Gastroesophageal sphincter (tissue), 4 donors: ENCODE measurements at places on chromosomes 12 and 14. TPM values are rescaled to one million over a fixed set of nuclear protein-coding genes. Genes with fewer than 3 reads are reported as not detected.
A peak's percentile ranks its signal among the peaks of the same experiment; 100 is the strongest.

GRCh38 chr12:103975368-103975767 lies 9.7 kb downstream of the TDG start:
- ATAC-seq, result no peak

DNA sequence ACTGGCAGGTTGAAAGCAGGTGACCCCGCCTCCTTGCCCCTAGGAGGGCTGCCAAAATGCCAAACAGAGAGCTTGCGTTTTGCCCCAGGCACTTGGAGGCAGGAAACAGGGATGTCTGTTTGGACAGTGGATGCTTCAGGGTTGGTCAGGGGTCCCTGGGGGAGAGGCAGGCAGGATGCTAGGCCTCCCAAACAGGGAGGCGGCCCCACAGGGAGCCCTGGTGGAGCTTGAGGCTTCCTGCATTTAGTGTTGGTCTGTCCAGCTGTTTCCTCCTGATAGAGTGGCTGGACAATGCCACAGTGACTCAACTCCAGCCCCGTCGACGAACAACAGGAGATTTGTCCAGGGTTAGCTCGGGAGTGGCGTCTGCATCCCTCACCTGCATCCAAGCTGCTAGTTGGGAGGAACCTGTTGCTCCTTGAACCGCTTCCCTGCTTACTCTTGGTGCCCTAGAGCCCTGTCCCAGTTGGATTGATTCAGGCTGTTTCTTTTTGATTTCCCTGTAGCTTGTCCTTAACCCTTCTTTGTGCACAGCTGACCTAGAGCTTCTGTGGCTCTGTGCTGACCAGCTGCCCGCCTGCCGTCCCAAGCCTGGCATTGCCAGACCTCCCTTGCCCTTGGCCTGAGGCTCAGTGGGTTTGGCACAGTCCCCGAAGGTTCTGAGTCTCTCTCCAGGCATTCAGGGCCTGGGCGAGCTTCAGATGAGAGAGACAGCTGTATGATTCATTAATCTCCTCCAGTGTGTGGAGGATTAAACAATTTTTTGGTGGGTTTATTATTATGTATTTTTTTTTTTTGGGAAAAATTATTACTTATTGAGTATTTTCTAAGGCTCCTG lies 45.9 kb downstream of the TSPAN9 start:
- ATAC-seq, result peak; percentile 85

DNA sequence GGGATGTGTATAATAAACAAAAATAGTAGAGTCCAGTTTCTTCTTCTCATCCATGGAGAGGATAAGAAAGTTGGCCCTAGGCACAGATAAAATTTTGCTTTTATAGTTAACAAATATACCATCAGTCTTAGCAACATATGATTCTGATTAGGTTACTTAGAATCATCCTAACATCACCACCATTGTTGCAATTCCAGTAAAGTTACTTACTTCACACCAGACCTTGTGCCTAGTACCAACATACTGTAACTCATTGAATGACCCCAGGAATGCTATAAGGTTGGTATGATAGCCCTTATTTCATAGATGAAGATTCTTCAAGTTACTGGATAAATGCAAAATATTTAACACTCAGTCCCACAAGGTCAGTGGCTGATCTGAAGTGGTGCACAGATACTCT lies 183.8 kb upstream of the ATP2B1 start:
- ATAC-seq, result no peak

GRCh38 chr14:99028041-99028440 lies 244.0 kb downstream of the BCL11B start:
- ATAC-seq, result no peak

MAX gene
- total RNA-seq, result 76.6 TPM
